ENCODE measurements at places on chromosomes 4 and X. TPM values are rescaled to one million over a fixed set of nuclear protein-coding genes. Genes with fewer than 3 reads are reported as not detected.

Gene FGFBP2
- 13.2 TPM for polyA plus RNA-seq

Gene NEXMIF
- 0.36 TPM for polyA plus RNA-seq

Gene ASB12
- not detected for polyA plus RNA-seq

Gene OTOP1
- not detected for polyA plus RNA-seq

Gene FGD1
- polyA plus RNA-seq, result 0.55 TPM

Gene FGA
- polyA plus RNA-seq, result not detected

Gene CXCL6
- polyA plus RNA-seq, result not detected
